ENCODE measurements at places on chromosomes 16 and 17.

DNA sequence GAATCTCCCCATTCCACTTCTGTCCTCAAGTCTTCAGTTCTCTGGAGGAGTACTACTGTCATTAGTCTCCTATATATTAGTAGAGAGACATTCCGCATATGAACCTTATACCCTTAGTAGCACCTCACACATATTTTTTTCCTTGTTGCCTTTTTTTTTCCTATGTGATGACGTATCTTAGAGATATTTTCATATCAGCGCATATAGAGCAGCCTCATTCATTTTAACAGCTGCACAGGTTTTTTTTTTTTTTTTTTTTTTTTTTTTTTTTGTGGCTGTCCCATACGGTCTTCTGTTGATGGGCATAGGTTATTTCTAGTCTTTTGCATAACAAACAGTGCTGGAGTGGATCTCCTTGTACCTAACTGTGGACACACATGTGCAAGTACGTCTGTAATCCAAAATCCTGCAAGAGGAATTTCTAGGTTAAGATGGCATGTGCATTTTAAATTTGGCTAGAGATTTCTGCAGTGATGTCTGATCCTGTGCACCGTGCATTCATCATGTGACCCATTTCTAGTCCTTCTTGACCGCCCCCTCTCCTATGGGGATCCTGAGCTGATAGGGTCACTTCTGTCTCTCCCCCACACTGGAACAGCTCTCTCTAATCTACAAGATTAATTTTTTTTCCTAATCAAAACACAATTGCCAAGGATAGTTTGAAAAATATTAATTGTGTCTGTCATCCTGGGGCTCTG is 64.8 kb downstream of the PRKCB start:
- no peak for DNase-seq

DNA sequence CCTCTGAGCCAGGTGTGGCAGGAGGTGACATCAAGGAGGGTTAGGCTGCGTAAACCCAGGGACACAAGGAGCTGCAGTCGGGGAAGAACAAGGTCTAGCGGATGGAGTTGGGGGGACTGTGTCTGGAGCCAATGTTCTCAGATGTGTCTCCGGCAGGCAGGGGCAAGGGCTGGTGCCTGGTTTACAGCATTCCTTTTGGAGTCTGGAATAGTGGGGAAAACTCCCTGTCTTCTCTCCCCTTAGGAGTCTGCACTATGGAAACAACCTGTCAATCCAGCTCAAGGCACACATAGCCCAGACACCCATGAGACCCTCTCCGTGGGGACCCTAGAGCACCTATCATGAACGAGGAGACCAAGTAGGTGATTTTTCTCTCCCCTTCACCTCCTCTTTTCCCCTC is 27.5 kb downstream of the NLRC5 start:
- DNase-seq = no peak

- no peak for DNase-seq
Measured at GRCh38 chr16:88690341-88691128, 4.2 kb upstream of the SNAI3 start.

DNA sequence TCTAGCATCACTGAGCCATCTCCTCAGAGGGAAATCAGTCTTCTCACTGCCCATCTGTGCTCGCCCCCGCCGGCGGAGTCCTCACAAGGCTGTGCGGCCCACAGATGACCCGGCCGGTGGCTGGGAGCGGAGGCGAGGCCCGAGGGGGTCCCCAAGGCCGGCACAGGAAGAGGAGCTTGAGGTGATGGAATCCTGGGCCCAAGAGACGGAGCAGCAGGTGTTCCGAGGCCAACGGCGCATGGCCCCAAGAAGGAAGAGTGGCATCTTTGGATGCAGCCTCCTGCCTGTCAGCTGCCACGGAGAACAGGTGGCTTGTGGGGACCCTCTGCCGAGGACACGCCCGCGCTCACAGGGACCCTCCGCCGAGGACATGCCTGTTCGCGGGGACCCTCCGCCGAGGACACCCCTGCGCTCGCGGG is 72.7 kb upstream of the GNG13 start:
- no peak for DNase-seq

GRCh38 chr16:333406-334094 is 19.0 kb downstream of the AXIN1 start:
- DNase-seq = no peak

GRCh38 chr16:11676799-11677198 is 8.5 kb downstream of the SNN start:
- no peak for DNase-seq

DNA sequence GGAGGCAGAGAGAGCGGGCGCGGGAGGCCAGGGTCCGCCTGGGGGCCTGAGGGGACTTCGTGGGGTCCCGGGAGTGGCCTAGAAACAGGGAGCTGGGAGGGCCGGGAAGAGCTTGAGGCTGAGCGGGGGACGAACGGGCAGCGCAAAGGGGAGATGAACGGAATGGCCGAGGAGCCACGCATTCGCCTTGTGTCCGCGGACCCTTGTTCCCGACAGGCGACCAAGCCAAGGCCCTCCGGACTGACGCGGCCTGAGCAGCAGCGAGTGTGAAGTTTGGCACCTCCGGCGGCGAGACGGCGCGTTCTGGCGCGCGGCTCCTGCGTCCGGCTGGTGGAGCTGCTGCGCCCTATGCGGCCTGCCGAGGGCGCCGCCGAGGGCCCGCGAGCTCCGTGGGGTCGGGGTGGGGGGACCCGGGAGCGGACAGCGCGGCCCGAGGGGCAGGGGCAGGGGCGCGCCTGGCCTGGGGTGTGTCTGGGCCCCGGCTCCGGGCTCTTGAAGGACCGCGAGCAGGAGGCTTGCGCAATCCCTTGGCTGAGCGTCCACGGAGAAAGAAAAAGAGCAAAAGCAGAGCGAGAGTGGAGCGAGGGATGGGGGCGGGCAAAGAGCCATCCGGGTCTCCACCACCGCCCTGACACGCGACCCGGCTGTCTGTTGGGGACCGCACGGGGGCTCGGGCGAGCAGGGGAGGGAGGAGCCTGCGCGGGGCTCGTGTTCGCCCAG is 1.2 kb upstream of the CBX4 start:
- peak; percentile 91 for DNase-seq

- DNase-seq = no peak
Measured at GRCh38 chr17:30361766-30362279, 16.9 kb upstream of the CPD start.

DNA sequence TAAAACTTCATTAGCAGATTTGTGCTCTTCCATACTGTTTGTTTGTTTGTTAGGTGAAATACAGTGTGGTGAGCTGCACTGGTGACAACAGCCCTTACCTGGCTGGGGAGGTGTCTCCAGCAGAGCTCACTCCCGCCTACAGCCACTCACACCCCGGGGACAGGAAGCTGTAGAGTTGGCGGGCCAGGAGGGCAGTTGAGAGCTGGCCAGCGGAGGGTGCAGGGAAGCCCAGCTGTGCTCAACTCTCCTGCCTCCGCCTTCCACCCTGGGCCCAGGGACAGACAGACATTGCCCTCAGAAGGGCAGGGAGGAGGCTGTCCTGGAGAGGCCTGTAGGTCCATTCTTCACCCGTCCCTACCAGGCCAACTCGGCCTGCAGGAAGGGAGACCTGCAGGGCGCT is 48.6 kb upstream of the PVALEF start:
- DNase-seq = no peak

DNA sequence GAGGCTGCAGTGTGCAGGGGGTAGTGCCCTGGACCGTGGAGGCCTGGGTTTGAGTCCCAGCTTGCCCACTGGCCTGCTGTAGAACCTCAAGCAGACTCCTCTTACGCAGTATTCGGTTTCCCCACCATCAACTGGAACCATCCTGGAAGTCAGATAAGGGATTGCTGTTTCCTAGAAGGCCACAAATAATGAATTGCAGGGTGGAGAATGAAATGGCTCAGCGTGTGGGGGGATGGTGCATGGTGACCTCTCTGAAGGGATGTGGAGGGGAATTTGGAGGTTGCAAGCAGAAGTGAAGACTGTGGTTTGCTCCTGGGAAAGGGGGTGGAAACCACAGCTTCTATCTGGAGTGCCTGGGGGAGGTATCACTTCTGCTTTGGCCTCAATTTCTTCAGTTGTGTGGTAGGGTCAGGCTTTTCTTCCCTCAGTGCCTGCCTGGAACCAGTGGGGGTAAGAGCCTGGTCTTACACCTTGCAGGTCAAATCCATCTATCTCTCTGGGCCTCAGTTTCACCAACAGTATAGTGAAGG is 1.7 kb downstream of the ADGRG5 start:
- no peak for DNase-seq

- DNase-seq = peak; percentile 39
Measured at GRCh38 chr17:7856011-7856810, 1.1 kb downstream of the NAA38 start.

DNA sequence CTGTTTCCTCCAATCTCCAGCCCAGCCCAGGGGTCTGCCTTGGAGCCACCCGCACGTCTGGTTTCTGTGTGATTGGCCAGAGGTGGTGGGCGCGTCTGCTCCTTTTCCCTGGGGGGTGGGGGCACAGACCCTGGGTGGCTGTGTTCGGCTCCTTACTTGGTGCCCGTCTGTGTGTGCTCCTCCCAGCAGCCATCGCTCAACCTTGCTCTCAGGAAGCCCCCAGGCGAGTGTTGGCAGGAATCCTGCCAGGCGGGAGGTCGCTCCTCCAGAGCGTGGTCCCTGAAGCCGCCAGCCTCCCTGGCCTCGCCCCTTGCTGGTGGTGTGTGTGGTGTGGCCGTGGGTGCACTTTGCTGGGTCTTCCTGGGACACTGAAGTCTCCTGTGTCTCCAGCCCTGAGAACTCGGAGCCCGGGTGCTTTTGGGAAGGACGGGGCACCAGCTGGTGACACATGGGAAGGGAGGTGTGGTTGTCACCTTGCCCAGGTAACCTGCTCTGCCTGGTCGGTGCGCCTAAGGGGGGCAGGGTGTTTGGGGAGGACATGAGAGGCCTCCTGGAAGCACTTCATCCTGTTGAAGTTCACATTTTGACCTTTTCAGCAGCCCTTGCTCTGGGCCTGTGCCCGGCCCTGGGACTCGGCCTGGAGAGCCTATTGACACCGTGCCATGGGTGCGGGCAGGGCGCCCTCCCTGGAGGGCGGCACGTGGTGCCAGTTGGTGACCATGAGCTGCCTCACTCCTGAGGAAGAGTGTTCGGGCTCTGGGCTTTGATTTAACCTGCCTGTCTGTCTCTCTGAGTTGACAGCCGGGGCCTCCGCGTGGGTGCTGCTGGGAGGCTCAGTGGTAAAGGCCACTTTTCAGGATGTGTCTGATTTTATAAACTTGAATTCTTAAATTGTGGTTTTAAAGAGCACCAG is 49.0 kb upstream of the ZNF750 start:
- no peak for DNase-seq

GRCh38 chr17:52789829-52790228 is 631.3 kb upstream of the CA10 start:
- DNase-seq = no peak

DNA sequence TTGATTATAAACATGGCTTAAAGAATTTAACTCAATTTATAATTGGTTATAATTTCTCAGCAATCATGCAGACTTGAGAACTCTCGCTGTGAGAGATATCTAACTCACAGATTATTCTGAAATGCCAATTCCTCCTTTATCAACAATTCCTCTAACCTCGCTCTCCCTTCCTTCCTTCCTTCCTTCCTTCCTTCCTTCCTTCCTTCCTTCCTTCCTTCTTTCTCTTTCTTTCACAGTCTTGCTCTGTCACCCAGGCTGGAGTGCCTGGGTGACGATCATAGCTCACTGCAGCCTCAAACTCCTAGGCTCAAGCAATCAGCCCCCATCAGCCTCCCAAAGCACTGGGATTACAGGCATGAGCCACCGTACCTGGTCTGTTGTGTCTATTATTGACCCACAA is 42.4 kb downstream of the CHD9 start:
- no peak for DNase-seq

DNA sequence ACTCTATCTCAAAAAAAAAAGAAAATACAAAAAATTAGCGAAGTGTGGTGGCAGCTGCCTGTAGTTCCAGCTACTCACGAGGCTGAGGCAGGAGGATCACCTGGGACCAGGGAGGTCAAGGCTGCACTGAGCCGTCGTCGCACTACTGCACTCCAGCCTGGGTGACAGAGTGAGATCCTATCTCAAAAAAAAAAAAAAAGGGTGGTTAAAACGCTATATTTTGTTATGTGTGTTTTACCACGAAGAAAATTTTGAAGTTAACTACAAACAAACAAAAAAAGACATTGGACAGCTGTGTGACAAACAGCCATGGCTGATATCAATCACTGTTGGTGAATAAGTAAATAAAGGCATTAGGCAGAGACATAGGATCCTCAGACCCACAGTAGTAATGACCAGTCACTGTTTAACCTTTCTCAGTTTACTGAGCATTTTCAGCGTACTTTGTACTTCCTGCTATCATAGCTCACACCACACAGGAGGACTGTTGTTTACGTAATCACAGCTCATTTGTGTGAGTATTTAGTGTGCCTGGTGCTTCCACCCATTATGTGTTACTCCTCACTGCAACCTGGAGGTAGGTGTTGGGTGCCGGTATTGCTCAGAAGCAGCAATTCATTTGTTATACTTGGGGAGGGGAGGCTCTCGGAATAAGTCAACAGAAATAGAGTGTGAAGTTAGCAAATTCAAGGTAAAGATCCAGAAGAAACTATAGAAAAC is 55.4 kb downstream of the COPRS start:
- peak; percentile 85 for DNase-seq

DNA sequence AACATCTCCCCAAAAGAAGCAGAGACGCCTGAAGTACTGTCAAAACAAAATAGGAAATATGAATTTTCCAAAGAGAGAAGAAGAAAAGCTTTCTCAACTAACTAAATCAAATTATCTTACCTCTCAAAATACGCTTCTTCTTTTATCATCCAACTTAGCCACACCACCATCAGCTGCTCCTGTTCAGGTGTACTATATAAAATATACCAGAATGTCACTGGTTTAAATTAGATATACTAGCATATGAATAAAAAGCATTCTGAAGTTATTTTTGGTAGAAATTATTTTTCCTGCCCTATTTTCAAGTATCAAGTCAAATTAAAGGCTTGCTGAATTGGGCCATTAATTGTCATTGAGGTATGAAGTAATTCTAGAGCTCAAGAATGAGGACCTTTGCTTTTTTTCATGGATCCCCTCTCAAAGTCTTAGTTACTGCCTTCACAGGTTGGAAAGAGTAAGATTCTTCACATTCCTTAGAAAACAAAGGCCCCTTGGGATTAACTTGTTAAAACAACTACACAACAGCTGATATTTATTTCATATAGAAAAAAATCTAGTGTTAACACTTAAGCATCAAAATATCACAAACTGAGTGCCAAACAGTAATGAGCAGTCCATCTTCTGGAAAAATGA is 30.1 kb downstream of the INTS2 start:
- no peak for DNase-seq

DNA sequence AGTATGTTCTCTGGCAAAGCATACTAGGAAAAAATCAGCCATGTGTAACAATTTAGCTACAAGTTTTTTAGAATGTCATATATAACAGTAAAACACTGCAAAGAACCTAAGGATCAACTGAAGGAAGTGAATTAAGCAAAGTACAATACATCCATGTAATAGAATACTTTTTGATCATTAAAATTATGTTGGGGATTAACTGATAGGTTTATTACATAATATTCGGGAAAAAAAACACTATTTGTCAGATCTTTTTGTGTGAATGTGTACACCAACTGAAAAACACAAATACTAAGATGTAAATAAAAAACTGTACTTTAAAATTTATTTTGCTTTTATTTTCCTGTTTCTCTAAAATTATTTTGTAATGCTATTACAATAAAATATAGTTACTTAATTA is 185.5 kb upstream of the DYNLRB2 start:
- no peak for DNase-seq

GRCh38 chr16:58885528-58886170 is 151.5 kb upstream of the GOT2 start:
- no peak for DNase-seq

- DNase-seq = no peak
Measured at GRCh38 chr16:11212798-11213196, 43.2 kb downstream of the SOCS1 start.

GRCh38 chr17:13474073-13474800 is 127.5 kb downstream of the HS3ST3A1 start:
- DNase-seq = no peak

GRCh38 chr16:57003439-57004386 is 14.4 kb downstream of the NLRC5 start:
- no peak for DNase-seq

All from large intestine (tissue), 12 donors.